ENCODE measurements at places on chromosomes 11 and 22. TPM values are rescaled to one million over a fixed set of nuclear protein-coding genes. Genes with fewer than 3 reads are reported as not detected.

DNA sequence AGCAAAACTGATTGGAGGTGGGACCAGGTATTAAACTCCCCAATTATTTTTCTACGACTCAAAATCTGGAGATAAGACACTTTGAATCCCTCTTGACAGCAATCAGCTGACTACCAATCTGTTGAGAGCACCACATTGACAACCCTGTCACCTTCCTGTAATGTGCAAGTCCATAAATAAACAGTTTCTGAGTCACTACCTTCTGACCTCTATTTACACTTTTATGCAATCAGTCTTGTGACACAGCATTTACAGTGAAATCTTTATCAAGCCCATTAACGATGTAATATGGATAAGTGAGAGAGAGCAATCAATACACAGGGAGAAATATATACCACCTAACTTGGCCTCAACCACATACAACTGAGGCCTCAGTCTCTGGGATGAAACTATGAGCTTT, 283.7 kb upstream of the ANO5 start:
- no peak for DNase-seq

FGF4 gene
- total RNA-seq: not detected

DNA sequence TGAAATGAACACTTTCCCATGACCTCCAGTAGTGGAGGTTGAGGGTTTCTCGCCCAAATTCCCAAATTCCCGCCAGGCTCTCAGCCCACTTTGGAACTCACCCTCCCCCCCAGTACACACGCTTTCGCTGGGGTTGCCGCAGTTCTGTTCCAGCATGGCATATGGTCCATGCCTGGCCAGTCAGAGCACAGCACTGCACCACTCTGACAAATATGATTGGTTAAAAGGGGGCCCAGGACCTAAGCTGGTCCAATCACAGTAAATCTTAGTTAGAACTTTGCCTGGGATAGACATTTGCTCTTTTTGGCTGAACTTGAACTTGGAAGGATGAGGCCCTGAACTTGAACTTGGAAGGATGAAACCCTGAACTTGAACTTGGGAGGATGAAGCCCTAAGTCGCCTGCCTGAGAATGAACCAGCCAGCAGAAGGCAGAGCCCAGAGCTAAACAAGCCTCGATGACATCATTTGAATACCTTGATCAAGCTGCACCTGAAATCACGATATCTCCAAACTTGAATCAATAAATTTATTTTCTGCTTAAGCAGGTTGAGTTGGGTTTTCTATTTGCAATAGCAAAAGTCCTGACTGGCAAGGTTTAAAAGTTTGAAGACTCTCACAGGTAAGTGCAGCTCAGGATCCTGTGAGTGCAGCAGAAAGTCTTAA, 12.6 kb upstream of the SSTR3 start:
- DNase-seq: no peak

RAB36 gene
- total RNA-seq: 1.1 TPM
